ENCODE measurements at places on chromosomes 11 and 22. TPM values are rescaled to one million over a fixed set of nuclear protein-coding genes. Genes with fewer than 3 reads are reported as not detected.

The APOL1 gene
- polyA plus RNA-seq: 3.9 TPM

The CNGA4 gene
- polyA plus RNA-seq: 0.78 TPM

The HMGXB4 gene
- polyA plus RNA-seq: 23.2 TPM

The PRODH gene
- 39.5 TPM for polyA plus RNA-seq

The MEI1 gene
- polyA plus RNA-seq: 3.6 TPM

The RIMBP3C gene
- 0.70 TPM for polyA plus RNA-seq

The CASP4 gene
- 6.2 TPM for polyA plus RNA-seq

The PLAAT4 gene
- 15.1 TPM for polyA plus RNA-seq

The POU2F3 gene
- polyA plus RNA-seq: 0.38 TPM

The ZNF215 gene
- 3.1 TPM for polyA plus RNA-seq

The CADM1 gene
- polyA plus RNA-seq: 154 TPM

The RAC2 gene
- 2.4 TPM for polyA plus RNA-seq

The SAA1 gene
- polyA plus RNA-seq: not detected

The RCOR2 gene
- 23.7 TPM for polyA plus RNA-seq

The PANX2 gene
- polyA plus RNA-seq: 18.3 TPM

The VPS37C gene
- polyA plus RNA-seq: 16.5 TPM

The MAJIN gene
- 0.42 TPM for polyA plus RNA-seq

The CCDC82 gene
- polyA plus RNA-seq: 56.0 TPM

The KCNA4 gene
- polyA plus RNA-seq: 4.7 TPM

The TSGA10IP gene
- polyA plus RNA-seq: 0.68 TPM

The UPK3A gene
- polyA plus RNA-seq: 0.42 TPM

The BIRC2 gene
- polyA plus RNA-seq: 47.1 TPM

Measured in spinal cord (tissue), 10 donors.